ENCODE measurements at places on chromosomes 3 and 15. TPM values are rescaled to one million over a fixed set of nuclear protein-coding genes. Genes with fewer than 3 reads are reported as not detected.
A peak's percentile ranks its signal among the peaks of the same experiment; 100 is the strongest.

DNA sequence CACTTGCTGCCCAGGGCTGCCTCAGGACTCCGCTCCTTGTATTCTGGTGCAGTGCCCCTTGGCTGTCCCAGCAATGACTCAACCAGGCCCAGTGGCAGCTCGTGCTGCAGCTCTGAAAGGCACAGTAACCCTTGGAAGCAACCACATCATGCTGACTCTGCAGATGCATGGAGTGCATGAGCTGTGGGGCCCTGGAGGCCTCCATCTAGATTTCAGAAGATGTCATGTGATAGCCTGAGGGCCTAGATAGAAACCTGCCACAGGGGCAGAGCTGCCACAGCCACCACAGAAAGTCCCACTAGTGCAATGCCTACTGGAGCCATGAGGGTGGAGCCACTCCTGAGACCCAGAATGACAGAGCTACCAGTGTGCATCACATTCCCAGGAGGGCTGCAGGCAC lies 117.1 kb upstream of the SMAD3 start:
- no peak overlapping the region for H3K4me3 ChIP-seq
- H3K27me3 ChIP-seq = no peaks in the 10 kb centered on the region
- H3K4me1 ChIP-seq = no peaks in the 10 kb centered on the region
- H3K27ac ChIP-seq = no peak overlapping the region
- no peaks in the 10 kb centered on the region for H3K36me3 ChIP-seq

DNA sequence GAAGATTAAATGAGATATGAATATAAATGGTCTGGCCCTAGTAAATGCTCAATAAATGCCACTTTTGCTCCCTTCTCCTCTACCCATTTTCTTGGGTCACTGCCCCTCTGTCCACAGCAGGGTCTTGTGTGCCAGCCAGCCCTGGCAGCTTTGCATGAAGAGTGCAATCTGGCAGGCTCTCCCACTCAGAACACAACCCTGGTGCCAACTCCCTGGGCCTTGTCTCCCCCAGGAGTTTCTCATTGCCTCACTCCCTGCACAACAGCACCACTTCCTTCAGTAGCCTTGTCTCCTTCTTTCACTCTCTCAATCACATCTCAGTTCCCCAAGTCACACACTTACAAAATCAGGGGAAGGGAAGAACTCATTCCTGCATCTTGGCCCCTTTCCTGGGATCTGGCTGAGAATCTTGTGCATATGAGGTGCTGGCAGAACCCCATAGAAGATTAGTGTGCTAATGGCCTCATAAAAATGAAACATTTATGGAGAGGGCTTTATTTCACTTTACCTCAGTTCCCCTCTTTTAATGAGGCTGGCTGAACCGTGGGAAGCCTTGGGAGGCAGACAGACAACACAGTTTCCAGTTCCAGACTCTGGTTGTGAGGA lies 445.9 kb upstream of the PROK2 start:
- H3K27ac ChIP-seq = no peak overlapping the region
- no peak overlapping the region for H3K4me3 ChIP-seq
- DNase-seq = no peak
- no peaks in the 10 kb centered on the region for H3K36me3 ChIP-seq

DNA sequence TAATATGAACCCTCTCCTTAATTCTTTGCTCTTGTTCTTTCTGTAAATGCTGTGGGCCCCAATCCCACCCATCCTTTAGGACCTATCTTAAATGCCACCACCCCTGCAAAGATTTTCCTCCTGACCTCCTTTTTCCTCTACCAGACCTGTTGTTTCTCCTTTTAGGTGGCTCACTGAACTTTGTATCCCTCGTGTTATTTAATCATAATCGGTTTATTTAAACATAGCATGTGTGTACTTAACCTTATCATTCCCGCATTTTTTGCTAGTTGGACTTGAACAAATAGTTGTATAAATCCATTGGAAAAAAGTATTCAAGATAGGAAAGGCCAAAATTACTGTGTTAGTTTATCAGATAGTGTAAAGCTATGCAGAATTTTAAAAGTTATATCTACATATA lies 988 bp upstream of the NFKBIZ start:
- peak overlapping the region; percentile 64 for H3K4me3 ChIP-seq
- peak overlapping the region; percentile 94 for H3K27ac ChIP-seq
- peaks cover 7% of the 10 kb centered on the region for H3K4me1 ChIP-seq
- H3K36me3 ChIP-seq = no peaks in the 10 kb centered on the region

DNA sequence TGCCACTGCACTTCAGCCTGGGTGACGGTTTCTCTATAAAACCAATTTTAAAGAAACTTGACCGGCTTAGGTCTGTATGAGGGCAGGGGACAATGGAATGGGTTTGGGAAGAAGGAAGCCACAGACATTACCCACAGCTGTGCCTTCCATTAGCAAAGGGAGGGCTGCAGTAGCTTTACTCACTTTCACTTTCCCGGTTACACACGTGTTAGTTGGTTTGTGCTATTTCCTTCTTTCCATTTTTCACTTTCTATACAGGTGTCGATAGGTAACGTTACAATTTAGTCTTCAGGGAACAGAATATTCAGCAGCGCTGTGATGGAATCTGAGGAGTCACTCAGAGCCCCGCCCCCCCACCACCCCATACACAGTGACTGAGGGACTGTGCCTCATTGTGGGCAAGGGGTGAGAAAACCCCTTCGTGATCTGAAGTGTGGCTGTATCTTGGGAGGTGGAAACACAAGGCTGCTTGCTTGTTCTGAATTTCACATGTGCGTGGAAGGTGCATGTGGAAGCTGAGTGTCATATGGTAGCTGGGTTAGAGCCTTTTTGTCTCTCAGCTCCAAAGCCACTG lies 44.8 kb upstream of the RPL32 start:
- DNase-seq = no peak
- no peak overlapping the region for H3K4me3 ChIP-seq
- H3K36me3 ChIP-seq = no peaks in the 10 kb centered on the region

The MUC4 gene
- total RNA-seq = 0.19 TPM

The CADM2 gene
- 0.25 TPM for total RNA-seq

The GOLGA6L9 gene
- 2.9 TPM for total RNA-seq

The PRTG gene
- total RNA-seq = 6.4 TPM

The ZNF619 gene
- total RNA-seq = 9.0 TPM

The RBMS3 gene
- 48.8 TPM for total RNA-seq

The TP63 gene
- 1.1 TPM for total RNA-seq
